Hypothalamus (tissue), 51 donors: ENCODE measurements at places on chromosomes 7 and 10.

DNA sequence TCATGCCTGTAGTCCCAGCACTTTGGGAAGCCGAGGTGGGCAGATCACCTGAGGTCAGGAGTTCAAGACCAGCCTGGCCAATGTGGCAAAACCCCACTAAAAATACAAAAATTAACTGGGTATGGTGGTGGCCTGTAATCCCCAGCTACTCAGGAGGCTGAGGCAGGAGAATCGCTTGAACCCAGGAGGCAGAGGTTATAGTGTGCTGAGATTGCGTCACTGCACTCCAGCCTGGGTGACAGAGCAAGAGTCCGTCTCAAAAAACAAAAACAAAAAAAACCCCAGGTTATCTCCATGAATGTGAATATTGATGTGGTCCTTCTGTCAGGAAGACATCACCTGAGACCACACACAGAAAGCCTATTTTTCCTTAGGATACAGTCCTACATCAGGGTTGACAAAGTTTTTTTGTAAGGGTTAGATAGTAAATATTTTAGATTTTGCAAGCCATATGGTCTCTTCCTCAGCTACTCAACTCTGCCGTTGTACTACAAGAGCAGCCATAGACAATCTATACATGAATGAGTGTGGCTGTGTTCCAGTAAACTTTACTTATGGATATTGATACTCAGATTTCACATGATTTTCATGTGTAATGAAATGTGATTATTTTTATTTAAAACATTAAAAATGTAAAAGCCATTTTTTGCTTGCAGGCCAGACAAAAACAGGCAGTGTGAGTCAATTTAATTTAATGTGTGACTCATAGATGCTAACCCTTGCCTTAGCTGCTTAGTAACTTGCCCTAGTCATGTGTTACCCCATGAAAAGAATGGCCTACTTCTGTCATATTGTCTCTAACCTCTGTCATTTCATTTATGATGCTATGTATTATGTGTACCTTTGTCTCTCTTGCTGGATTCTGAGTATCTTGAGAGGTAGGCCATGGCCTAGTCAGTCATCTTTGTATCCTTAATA lies 78.1 kb downstream of the TPST1 start:
- no peak for DNase-seq

- DNase-seq: no peak
Measured at GRCh38 chr10:23331567-23332301, 12.9 kb downstream of the C10orf67 start.

DNA sequence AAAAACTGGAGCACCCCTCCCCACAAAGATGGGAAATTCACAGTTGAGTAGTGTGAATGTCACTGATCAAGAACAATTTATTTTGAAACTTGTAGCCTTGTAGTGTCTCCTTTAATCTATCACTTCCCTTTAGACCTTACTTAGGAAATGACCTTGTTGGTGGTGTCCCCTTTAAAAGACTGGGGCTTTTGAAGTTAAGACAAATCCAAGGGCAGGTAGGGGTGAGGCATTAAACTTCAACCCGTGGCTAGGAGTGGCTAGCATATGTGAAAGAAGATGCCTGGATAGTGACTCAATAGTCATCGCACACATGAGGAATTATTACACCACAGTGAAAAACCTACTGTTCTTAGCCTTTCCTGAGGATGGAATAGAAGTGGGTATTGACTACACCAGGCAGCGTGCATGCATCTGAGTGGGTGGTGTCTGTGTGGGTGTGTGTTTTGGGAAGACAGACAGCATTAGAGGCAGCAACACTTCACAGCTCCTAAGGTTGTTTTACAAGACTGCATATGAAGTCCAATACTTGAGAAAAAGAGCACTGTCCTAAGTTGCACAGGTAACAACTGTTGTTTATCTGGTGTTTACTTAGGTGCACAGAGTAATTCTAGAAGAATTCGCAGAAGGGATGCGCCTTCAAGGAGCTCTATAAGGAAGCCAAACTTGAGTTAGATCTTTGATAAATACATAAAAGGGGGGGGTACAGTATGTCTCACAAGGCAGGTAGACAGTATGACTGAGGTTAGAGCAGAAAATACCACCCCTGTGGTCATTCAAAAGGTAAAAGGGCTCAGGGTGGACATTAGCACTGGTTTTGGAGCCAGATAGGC lies 32.9 kb downstream of the ABLIM1 start:
- no peak for DNase-seq

GRCh38 chr10:66819691-66820090 lies 106.1 kb upstream of the LRRTM3 start:
- no peak for DNase-seq

DNA sequence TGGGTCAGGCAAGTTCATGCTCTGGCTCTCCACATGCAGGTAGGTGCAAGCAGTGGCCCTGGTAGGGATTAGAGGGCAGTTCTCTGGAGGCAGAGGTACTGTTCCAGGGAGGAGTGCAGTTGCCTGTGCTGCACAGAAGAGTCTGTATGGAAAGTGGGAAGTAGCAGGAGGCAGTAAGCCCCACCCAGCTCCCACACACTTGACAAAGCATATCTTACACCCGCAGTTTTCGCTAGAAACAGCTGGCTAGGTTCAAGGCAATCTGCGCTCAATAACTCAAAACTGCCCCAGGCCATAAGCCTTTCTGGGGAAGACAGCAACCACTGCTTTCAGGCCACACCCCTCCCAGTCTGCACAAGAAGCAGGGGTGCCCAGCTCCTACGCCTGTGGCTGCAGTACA lies 33.1 kb upstream of the ARMC3 start:
- no peak for DNase-seq

- no peak for DNase-seq
Measured at GRCh38 chr7:45007571-45008328, 7.7 kb downstream of the CCM2 start.

DNA sequence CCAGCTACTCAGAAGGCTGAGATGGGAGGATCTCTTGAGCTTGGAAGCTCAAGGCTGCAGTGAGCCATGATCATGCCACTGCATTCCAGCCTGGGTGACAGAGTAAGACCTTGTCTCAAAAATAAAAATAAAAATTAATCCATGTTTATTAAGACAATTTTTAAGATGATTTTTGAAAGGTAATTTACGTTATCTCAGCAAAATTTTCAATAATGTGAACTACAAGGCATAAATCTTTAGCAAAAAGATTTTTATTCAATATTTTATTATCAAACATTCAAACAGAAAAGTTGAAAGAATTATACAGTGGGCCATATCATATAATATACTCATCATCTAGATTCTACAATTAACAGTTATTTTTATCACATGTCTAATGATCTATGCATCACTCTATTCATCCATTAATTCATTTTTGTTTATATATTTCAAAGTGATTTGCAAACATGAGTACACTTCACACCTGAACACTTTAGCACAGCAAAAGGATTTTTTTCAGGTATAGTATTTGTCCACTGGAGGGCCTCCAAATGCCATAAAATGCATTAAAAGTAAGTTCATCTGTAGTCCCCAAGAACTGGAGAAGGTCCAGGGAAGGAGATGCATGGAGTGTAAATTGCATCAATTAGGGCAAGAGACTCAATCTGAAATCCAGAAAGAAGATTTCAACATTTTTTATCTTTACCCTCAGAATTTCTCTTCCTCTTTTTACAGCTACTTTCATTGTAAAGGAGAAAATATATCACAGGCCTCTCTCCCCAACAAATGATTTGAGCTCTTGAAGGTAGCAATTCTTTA lies 38.6 kb upstream of the RSBN1L start:
- no peak for DNase-seq

GRCh38 chr7:132158166-132158565 lies 418.1 kb downstream of the PLXNA4 start:
- no peak for DNase-seq

GRCh38 chr7:6026011-6026819 lies 5.0 kb upstream of the ANKRD61 start:
- no peak for DNase-seq

GRCh38 chr7:37516664-37517063 lies 68.0 kb upstream of the ELMO1 start:
- DNase-seq: no peak
